ENCODE measurements at places on chromosomes 4 and X. TPM values are rescaled to one million over a fixed set of nuclear protein-coding genes. Genes with fewer than 3 reads are reported as not detected.

The NDST4 gene
- polyA plus RNA-seq = not detected

The PHOX2B gene
- not detected for polyA plus RNA-seq

The CSAG3 gene
- not detected for polyA plus RNA-seq

The TCP11X2 gene
- polyA plus RNA-seq = not detected

The DUSP21 gene
- polyA plus RNA-seq = not detected

The FATE1 gene
- not detected for polyA plus RNA-seq

The CMC4 gene
- 26.3 TPM for polyA plus RNA-seq

The PRDM8 gene
- 1.9 TPM for polyA plus RNA-seq

The IBSP gene
- not detected for polyA plus RNA-seq

The JCHAIN gene
- polyA plus RNA-seq = 0.76 TPM

GRCh38 chr4:104206784-104207183 is 287.9 kb downstream of the CXXC4 start:
- DNase-seq = no peak

DNA sequence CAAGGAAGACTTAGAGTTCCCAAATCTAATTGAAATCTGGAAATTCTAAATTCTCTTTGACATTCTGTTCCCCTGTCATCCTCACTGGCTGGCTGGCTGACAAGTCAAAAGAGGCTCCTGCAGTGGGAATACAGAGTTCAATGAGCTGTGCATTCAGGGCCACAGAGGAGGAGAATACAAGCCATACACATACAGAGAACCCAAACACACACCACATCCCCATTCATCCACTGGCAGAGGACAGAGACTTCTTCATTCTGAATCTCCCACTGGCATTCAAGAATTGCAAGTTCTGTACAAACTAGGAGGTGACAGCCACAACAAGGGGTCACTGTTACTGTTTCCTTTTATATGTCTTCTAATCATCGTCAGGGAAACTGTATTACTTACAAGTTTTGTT is 49.7 kb downstream of the SAT1 start:
- no peak for DNase-seq

DNA sequence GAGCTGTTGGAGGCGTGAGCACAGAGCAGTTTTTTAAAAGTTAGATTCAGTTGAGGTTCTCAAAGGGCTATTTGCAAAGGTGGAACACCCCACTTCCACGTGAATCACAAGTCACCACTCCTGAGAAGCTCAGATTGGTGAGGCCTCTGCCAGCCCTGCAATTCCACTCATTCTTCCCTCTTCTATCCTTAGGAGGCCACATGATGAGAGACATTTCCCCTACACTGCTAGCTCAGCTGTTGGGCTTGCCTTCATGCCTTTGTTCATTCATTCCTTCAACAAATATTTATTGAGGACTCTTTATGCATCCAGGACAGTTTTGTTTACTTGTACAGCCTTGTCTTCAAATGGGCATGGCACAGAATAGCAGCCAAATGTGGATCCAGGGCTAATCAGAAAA is 3.7 kb downstream of the SRPX2 start:
- no peak for DNase-seq

DNA sequence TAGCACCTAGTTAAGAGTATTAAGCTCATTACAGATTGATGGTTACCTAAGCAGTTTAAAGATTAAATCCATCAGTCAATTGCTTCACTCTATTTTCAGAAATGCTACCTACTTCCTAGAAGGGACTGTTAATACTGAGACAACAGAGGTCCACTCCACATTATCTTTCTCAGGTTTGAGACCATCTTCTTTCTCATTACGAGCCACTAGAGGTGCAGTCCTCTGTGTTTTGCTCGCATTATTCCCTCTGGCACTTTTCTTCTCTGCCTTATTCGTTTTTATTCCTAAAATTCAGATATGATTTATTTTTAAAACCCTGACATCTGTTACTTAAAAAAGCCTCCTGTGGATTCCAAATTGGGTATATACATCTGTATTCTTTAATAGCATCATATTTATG is 459.1 kb downstream of the FSTL5 start:
- DNase-seq = no peak

DNA sequence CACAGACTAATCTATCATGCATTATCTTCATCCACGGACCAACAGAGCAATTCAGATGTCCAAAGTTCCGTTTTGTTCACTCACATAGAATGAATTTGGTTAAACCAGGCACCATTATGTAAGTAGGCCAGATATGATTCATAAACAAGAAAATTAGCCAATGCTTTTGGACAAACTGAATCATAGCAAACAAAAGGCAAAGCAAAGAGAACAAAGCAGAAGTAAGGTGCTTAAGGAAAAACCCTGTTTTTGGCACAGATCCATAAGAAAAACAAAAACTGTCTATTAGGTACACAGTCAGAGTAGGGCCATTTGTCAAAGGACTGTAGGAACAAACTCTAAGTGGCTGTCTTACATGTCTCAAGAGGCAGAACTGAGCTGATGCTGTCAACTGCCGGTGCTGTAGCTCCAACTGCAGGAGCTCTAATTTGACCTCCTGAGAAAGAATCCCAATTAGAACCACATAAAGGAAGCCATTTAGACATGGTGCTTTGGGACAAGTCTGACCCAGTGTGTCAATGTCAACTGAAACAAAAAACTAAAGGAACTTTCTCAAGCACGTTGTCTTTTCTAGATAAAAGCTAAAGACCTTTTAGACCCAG is 146.7 kb downstream of the COL25A1 start:
- DNase-seq = no peak

- DNase-seq = no peak
Observed at GRCh38 chr4:108529984-108530905, 90.1 kb upstream of the RPL34 start.

GRCh38 chr4:78987683-78988082 is 48.4 kb upstream of the PAQR3 start:
- no peak for DNase-seq

- DNase-seq = no peak
Observed at GRCh38 chr4:100288811-100289529, 98.7 kb upstream of the DDIT4L start.

- no peak for DNase-seq
Observed at GRCh38 chrX:43504394-43504793, 151.7 kb upstream of the MAOA start.

GRCh38 chr4:99983289-99983943 is 33.3 kb upstream of the H2AZ1 start:
- no peak for DNase-seq

- no peak for DNase-seq
Observed at GRCh38 chr4:89598602-89599001, 238.4 kb downstream of the SNCA start.

DNA sequence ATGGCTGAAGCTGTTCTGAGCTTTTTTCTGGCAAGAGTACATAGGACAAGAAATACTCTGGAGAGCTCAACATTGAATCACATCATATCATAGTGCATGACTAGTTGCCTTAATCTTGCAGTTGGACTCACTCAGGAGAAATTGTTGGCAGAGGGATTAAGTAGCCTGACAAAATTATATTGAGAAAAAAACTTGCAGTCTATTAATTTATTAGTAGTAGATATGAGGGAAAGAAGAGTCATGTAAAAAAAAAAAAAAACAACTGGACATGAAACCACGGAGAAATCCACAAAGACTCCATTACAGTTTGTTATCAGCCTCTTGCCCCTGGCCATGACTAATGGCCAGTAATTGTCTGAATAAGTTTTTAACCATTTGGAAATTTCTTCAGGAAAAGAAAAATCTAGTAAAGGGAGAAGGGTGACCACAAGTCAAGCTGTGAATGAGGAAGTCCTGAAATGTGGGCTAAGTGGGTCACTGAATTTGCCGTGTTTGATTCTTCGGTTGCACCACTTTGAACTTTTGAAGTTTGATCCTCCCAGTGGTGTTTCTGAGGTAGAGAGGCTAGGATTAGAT is 45.6 kb downstream of the FHL1 start:
- no peak for DNase-seq

GRCh38 chrX:13189380-13189779 is 130.5 kb downstream of the ATXN3L start:
- DNase-seq = no peak

GRCh38 chr4:122602277-122603142 is 18.4 kb downstream of the IL21 start:
- DNase-seq = no peak

Measured in immature natural killer cell (primary cell).